ENCODE measurements at places on chromosomes 5 and 9.
A peak's percentile ranks its signal among the peaks of the same experiment; 100 is the strongest.

DNA sequence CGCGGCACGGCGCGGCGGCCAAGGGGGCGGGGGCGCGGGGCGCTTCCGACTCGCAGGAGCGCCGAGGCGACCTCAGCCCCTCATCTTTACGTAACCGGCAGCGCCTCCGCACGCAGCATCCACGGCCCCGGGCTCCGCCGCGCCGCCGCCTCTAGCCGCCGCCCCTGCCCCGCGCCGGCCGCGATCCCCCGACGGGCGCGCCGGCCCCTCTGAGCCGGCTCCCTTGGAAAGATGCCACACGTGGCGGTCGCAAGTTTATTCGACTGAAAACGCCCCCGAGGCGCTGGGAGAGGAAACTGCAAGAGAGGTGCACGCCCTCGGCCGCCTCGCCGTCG is 1.0 kb downstream of the KLF9 start:
- peak; percentile 56 for DNase-seq

DNA sequence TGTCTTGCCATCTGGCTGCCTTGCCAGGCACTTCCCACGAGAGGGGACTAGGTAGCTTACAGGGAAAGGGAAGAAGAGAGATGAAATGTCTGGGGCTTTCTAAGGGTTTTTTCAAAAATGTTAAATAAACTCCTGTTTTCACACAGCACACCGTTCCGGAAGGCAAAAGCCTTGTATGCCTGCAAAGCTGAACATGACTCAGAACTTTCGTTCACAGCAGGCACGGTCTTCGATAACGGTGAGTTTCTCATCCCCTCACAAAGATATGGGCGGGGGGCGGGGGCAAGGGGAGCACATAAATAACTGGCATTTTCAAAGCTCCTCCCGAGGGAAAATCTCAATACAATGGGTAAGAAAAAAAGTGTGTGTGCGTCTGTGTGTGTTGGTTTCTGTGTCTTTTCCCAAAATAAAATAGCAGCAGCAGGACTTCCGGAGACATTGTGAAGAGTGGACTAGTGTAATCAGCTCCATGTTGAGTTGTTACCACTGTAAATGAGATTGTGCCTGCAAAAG is 189.6 kb downstream of the NR3C1 start:
- DNase-seq: no peak

- no peak for DNase-seq
Measured at GRCh38 chr5:41876678-41877077, 6.5 kb upstream of the OXCT1 start.

GRCh38 chr9:78325343-78325742 is 28.4 kb downstream of the PSAT1 start:
- no peak for DNase-seq

DNA sequence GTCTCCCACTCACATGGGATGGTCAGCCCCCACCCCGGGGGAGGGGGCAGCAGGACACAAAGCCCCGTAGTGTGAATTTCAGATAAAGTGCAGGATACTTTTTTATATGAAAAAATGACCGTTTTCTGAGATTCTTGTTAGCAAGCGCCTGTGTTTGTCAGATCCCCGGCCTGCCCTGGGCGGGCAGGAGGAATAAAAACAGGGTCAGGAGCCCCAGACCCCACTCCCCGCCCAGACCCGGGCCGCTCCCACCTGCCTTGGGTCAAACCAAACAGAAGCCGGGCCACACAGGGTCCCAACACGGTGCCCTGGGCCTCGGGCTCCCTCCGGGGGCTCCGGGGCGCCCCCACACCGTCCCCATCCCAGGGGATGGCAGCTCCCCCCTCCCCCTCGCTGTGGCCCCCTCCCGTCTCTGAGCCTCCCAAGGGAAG is 13.5 kb upstream of the NRARP start:
- DNase-seq: no peak

DNA sequence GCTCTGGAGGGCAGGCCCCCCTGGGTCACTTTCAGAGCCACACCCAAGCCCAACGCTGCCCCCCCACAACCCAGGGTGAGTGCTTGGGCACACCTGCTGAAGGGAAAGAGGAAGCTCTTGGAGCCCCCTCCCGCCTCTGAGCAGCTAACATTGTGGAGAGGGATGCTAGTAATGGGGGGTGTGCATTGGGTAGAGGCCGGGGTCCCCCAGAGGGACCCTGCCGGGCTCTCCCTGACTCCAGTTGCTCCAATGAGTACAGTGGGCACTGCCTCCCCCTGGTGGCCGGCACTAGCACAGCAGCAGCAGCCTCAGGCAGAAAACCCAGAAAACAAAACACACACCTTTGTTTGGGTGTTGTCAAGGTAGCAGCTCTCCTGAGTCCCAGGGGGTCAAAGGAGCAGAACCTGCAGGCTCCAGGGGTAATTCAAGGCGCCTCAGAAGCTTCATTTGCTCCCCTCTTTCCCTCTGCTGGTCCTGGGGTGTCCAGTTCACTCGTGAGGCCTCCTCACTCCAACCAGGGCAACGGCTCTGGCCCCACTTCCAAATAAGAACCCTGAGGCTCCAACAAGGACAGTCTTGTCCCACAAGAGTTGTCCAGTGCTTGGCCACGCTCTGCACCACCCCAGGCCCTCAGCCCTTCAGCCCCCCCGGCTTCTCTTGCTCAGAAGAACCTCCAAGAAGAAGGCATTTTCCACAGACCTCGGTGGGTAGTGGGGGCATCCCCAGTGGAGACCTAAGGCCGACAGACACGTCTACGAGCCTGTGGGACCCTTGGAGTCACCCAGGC is 16.1 kb downstream of the GBGT1 start:
- DNase-seq: peak; percentile 85

DNA sequence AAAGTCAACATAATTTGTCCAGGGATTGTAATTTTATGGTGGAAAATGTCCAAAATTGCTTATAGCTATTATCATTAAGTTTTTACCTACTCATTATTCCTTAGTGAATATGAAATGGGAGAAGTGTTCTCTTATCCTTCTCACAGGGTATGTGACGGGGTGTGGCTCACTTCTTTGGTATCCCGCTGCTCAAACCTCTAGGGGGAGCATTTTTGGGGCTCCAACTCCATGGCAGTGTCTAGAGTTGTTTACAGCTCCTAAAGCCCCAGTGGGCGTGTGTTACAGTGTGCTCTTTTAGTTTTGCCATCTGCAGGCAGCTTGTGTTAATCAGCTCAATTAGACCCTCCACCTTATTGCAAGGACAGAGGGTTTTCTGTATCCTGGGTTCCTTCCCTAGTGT is 89.4 kb downstream of the CDKN2A start:
- no peak for DNase-seq

DNA sequence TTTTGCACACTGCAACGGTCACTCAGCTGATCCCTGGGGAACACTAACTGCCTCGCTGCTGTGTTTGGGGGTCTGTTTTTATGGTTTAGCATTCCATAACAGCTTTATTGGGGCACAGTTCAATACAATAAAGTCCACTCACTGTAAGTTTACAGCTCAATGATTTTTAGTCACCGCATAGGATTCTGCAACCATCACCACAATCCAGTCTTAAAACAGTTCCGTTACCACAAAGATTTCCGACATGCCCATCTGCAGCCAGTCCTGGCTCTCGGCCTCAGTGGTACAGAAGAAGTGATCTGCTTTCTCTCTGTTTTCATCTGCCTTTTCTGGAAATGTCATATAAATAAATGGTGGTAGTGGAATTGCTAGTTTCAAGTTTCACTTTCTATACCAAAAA is 23.6 kb downstream of the OR2V2 start:
- no peak for DNase-seq

GRCh38 chr5:111447822-111448221 is 64.5 kb downstream of the STARD4 start:
- no peak for DNase-seq

DNA sequence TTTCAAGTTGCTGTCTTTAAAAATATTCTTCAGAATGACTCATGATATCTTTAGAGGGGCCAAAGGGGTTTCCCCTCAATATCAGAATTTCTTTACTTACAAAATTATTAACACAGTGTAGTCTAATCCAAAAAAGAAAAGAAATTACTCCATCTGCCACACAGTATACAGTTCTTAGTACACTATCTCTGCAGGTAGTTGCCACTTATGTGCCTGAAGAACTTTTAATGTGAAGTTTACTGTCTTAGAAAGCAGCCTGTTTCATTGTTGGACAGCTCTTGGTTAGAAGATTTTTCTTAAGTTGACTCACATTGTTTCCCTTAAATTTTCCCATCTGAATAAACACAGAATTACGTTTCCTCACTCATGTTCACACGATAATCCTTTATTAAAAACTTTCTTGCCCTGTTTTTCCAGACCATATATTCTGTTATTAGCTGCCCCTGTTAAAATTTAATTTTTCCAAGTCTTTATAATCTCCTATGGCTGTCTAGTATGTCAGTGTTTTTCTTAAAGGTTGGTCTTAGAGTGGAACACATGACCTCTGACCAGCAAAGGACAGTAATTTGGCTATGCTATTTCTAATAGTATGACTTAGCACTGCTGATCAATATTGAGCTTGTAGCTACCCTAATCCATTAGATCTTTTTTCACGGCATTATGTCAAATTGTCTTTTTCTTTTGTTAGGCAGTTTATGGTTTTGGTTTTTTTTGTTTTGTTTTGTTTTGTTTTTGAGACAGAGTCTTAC is 21.8 kb upstream of the FKTN start:
- no peak for DNase-seq

DNA sequence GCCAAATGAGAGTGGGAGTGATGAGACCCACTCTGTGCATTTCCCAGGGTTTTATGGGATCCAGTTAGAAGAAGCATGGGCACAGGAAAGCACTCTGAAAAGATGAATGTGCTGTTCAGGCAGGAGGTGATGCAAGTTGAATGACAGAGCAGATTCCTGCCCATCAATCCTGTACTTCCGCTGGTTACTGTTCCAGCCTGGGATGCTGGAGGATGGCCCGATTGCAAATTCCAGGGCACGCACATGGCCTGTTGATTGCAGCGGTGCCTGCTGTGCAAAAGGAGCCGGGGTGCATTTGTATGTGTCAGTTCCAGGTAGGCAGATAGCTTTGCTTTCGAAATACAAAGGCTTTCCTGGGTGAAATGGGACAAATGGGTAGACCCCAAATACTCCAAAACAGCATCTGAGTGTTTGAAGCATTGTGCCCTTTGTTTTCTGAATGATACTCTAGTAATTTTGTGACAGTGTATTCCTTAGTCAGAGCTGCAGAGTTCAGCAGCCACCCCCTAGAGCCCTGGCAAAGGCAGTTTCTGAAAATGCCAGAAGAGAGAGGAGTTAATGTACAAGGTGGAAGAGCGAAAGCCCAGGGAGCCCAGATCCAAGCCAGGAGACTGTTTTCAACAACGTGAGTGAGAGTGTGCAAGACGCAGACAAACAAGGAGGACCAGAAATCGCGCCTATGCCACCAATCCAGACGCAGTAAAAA is 454.2 kb upstream of the CLINT1 start:
- no peak for DNase-seq

GRCh38 chr5:1867114-1867814 is 15.5 kb downstream of the IRX4 start:
- no peak for DNase-seq

GRCh38 chr5:136070486-136071285 is 41.9 kb downstream of the TGFBI start:
- DNase-seq: no peak

DNA sequence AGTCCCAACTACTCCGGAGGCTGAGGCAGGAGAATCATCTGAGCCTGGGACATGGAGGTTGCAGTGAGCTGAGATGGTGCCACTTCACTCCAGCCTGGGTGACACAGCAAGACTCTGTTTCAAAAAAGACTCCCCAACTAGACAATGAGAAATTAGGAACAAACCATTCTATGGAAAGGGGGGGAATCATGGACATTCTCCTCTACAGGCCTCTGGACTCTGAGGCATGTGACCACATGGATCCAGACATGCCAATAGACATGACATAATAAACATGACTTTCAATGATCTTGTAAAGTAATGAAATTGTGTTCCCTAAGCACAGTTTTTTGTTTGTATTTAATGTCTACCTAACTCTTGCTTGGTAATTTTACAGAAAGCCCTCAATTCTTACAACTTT is 8.8 kb downstream of the HOMER1 start:
- DNase-seq: no peak

GRCh38 chr5:150242251-150242894 is 47.2 kb downstream of the CAMK2A start:
- no peak for DNase-seq

DNA sequence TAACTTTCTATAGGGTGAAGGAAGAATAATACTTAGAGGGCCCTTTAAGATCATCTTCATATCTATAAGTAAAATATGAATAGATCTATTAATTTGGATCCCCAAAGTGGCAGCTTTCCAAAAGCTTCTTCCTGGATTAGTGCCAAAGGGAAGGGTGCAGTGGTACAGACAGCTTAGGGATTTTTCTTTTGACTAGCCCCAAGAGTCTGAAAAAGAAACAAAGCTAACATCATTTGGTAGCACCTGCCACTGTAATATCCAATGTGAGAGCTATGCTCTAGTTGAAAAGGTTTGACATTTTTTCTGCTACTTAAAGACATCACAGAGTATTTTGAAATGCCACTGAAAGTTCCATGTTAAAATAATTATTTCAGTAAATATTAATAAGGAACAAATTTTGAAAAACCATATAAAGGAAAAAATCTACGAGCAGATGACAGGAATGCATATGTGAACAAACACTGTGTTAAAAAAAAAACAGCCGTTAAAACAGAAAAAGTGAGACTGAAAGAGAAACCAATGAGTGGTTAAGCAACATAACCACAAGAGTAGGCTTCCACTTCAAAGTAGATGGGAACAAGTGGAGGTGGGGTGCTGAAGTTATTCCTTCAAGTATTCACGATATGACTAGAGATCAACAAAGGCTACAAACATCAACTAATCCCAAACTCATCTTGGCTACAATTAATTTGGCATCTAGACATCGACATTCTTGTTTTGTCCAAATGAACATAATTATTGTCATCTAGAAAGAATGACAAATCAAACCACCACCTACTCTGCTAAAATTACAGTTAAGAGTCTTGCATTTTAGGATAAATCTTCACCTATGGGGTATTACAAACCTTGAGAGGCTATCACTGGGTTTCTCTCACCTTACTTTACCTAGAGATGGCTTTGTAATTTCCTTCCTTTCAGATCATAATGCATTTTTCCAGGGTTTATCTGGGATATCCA is 137.5 kb downstream of the CPLANE1 start:
- no peak for DNase-seq

DNA sequence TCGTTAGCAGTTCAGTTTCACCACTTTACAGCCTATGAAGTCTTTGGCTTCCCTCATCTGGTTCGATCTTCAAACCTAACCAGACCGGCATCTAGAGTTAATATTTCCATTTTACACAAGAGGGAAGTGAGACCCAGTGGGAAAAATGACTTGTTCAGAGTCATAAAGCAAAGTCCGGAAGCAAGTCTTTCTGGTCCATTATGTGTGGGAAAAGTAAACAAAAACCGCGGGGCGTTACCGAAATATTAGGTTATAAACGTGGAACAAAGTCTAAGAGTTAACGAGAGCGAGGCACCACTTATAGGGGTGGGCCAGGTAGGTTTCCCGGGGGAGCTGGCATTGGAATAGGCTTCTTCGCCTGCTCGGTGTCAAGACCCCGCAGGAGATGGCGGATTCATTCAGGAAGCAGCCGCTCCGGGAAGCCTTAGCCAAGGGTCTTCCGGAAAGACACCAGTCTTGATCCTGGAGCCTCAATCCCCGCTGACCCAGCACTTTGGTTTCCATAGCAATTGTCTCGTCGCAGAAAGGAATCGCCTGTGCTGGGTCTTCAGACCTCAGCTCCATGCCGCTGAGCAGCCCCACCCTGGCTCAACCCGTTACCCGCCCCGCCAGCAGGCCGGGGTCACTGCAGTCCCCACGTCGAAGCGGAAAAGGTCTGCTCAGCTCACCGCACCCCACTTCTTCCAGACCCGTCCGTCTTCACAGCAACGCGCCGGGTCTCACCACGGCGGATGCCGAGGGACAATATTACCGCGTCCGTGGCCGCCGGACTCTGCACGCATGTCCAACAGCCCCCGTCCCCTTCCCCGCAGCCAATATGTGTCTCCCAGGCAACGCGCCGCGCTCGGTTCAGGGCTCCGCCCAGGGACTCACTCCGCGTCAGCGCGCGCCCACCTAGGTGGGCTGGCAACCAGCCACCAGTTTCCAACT is at the start of gene C5orf52:
Gene C5orf52, plus strand, starts transcription at position 872 of the 930 bp plus-strand sequence. CDS start 82 bp downstream, outside the sequence.
- DNase-seq: peak; percentile 34

All from germinal center (tissue), 1 donor.